Right lobe of liver (tissue), 6 donors: ENCODE measurements at places on chromosomes 16 and 17. TPM values are rescaled to one million over a fixed set of nuclear protein-coding genes. Genes with fewer than 3 reads are reported as not detected.

DNA sequence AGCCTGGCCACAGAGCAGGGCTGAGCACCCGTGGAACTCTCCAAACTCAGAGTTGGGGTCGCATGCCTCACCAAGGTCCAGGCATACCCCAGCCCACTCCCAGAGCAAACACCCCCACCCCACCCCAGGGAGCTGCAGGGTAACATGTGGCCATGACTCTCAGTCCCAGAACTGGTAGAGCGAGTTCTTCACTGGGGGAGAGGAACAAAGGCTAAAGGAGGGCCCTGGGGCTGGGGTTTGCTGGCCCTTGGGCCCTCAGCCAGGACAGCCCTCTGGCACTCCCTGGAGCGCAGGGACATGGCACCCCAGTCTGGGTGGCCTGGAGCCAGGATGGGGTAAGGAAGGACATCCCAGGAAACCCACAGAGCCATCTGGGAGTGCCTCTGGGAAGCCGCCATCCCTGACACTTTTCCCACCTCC is 4.2 kb downstream of the HID1 start:
- no peak overlapping the region for H3K27ac ChIP-seq
- H3K27me3 ChIP-seq: no peaks in the 10 kb centered on the region
- H3K4me3 ChIP-seq: no peak overlapping the region

- no peaks in the 10 kb centered on the region for H3K4me1 ChIP-seq
- DNase-seq: no peak
- H3K36me3 ChIP-seq: no peaks in the 10 kb centered on the region
- H3K27ac ChIP-seq: no peak overlapping the region
These were observed 834.4 kb downstream of the KCNJ2 start for GRCh38 chr17:71003736-71004135.

Gene AIPL1
- not detected for total RNA-seq

Gene CCL4
- 2.8 TPM for total RNA-seq
